ENCODE measurements at places on chromosomes 1 and 21. TPM values are rescaled to one million over a fixed set of nuclear protein-coding genes. Genes with fewer than 3 reads are reported as not detected.

DNA sequence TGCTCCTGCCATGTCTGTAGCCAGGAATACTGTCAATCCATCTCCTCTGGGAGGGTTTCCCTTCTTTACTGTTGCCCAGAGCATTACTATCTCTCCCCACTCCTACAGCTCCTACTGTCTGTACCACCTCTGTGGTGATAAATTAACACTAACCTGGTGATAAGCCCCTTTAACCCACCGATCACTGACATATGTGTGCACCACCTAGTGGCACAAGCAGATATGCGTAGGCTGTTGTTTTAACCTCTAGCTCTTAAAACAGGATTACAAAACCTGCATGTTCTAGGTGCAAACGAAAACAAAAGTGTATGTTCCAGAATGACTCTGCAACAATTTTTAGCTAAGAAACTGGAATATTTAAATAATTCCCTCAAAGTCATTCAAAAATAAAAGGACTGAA lies 93.9 kb upstream of the BEND5 start:
- peak; percentile 9 for DNase-seq

The MTARC2 gene
- polyA plus RNA-seq: 45.3 TPM

- peak; percentile 77 for DNase-seq
Observed at GRCh38 chr1:10474613-10475507, at the start of gene PEX14. Gene PEX14 (plus strand): TSS chr1:10474950. CDS start chr1:10474967, 17 bp downstream.

GRCh38 chr1:209569455-209570207 lies 13.9 kb upstream of the CAMK1G start:
- DNase-seq: peak; percentile 68

DNA sequence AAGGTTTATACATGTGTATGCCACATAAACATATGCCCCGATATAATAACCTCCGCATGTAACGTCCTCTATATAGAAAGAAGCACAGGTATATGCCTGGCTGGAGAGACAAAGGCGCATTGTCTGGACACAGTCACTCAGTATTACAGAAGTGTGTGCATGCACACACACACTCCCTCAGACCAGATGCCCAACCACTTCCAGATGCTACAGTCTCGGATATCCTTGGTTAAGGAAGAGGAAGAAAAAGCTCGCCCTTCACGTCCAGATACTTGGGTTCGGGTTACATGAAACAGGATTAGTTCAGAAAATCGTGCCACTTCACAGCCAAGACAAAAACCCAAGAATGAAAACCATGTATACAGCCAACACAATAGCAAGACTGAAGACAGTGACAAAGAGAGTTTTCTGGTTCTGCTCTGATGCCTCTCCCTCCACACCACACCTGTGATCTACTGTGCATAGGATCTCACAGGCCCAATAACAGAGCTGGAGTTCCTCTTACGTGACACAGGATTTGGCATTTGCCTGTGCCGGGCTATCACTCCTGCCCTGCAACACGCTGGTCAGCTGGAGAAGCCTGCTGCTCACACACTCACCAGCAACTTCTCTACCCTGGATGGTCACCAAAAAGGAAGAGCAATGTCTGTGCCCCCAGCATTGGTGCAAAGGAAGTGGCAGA lies 75.0 kb downstream of the SSBP3 start:
- no peak for DNase-seq

GRCh38 chr1:116538544-116538943 lies 32.3 kb downstream of the CD58 start:
- no peak for DNase-seq

- no peak for DNase-seq
Observed at GRCh38 chr1:240126821-240127220, 35.1 kb downstream of the FMN2 start.

DNA sequence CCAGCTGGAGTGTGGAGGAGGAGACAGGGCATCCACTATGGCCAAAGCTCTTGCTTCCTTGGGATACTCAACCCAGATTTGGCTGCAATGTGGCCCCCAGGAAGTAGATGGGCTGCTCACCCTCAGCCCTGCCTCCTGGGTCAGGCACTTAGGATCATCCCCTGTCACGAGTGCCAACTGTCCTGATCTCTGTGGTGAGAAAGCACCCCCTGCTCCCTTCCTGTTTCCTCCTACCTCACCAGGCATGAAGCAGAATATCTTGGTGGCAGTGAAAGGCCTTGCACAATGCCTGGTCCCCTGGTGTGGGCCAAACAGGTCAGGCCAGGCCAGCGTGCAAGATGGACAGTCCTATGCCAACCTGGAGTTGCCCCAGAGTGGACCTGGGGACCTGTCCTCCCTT lies 211.7 kb downstream of the GRIK3 start:
- DNase-seq: no peak

DNA sequence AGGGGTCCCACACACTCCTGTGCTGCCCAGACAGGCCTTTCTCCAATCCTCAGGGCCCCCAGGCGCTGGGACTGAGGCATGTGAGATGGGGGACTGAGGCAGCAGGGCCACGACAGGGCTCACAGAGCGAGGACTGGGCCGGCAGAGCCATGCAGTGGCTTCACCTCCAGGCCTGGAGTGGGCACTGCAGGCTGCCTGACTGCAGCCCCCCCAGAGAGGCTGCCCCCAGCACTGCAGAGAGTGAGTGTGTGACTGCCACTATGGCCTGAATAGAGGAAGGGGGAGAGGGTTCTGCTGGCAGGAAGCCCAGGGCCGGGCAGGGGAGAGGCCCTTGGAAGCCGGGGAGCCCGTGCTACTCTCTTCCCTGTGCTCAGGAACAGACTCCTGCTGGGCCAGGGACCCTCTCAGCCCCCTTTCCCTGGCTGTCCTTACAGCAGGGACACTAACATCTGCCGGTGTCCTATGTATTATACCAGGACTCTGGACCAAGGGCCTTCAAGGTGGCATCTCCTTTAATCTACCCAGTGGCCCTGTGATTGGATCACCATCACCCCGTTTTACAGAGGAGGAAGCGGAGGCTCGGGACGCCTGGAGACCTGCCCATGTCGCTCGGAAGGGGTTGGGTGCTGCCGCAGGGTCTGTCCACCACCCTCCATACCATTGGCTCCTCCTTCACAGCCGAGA lies 20.2 kb upstream of the PLEKHG5 start:
- no peak for DNase-seq

DNA sequence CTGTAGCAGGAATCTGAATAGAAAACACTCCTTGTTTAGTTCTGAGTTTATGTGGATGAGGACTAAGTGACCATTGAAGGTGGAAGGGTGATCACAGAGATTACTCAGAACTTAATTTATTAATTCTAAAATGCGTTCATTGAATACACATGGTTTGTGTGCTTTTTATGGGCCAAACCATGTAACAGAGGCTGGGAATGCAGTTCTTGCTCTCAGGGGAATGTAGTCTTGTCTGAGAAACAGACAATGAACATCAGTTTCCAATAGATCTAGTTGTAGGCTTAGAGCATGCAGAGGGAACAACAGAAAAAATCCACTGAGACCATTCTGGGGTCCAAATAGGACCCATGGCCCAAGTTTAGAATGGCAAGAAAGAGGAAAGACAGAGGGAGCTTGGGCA lies 46.1 kb downstream of the ITSN1 start:
- no peak for DNase-seq

DNA sequence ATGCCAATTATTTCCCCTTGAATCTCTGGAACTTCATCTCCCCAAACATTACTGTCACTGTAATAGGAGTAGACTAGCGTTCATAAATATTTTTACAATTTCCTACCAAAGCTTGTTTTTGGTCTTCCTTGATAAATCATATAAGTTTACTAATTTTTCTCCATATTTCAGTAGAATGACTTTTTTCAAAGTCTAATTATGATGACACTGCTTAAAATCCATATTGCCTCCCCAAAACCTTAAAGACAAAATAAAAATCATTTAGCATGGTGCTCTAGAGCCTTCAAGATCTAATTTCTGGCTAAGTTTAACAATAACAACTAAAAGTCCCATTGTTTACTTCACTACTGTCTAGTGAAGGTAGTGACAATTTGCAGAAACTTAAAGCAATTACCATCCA lies 474.2 kb upstream of the CHRM3 start:
- no peak for DNase-seq

DNA sequence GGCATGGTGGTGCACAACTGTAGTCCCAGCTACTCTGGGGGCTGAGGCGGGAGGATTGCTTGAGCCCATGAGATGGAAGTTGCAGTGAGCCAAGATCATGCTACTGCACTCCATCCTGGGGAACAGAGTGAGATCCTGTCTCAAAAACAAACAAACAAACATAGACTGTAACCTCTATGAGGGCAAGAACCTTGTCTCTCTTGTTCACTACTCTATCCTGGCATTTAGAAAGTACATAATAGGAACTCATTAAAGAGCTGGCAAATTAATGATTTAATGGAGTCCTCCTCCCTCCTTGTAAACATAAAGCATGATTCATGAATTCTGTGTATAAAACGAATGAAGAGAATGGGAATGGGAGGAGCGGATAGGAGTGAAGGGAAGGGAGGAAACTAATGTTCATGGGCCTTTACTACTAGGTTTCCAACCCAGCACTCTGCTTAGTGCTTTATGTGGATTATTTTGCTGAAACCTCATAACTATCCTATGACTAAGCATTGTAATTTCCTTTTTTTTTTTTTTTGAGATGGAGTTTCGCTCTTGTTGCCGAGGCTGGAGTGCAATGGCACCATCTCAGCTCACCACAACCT lies 8.6 kb downstream of the LMOD1 start:
- no peak for DNase-seq

The SYT14 gene
- 0.41 TPM for polyA plus RNA-seq

GRCh38 chr1:88634538-88634937 lies 49.5 kb upstream of the PKN2 start:
- DNase-seq: no peak

The OR2L8 gene
- polyA plus RNA-seq: not detected

The ICOSLG gene
- polyA plus RNA-seq: 6.7 TPM

The TMEM54 gene
- polyA plus RNA-seq: 8.9 TPM

- DNase-seq: no peak
Observed at GRCh38 chr1:212450331-212450881, 17.7 kb downstream of the NENF start.

DNA sequence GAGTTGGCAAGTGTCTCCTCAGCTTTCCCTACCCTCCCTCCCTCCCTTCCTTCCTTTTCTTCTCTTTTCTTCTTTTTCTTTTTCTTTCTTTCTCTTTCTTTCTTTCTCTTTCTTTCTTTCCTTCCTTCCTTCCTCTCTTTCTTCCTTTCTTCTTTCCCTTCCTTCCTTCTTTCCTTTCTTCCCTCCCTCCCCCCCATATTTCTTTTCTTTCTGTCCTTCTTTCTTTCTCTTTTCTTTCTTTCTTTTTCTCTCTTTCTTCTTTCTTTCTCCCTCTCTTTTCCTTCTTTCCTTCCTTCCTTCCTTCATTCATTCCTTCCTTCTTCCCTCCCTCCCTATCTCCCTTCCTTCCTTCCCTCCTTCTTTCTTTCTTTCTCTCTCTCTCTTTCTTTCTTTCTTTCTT lies 18.6 kb upstream of the TTC22 start:
- DNase-seq: no peak

- no peak for DNase-seq
Observed at GRCh38 chr1:58465825-58466629, 80.5 kb downstream of the OMA1 start.

DNA sequence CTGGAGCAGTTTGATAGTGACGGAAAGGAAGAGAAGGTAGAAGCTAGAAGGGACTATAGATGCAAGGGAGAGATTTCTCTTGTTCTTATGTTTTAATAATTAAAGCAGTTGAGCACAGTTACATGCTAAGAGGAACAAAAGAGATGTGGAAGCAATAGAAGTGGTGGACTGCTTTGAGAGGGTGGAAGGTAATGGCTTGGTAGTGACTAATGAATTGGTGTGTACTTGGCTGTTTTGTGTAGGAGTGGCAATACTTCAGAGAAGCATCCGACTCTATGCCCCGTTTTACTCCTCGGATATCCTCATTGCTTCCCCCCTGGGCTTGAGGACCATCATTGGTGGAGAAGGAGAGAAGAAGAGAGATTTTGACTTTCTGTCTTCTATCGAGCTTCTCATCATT lies 12.8 kb downstream of the UTP25 start:
- DNase-seq: no peak

GRCh38 chr1:212255705-212256307 lies 29.4 kb upstream of the PPP2R5A start:
- no peak for DNase-seq

DNA sequence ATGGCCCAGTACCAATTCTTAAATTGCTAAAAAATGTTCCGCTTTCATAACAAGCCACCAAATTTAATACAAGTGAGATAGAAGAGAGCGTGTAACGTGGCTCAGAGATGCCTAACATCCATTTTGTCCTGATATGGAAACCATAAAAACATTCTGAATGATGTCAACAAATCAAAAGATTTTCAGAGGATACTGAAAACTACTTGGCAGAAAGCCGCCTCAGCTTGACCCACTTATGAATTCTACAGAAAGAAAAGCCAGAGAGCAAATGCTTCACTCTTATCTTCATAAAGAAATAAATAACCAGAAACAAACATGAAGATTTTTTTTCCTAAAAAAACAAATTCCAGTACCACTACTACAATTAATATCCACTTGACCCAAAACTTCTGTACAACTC lies 41.2 kb downstream of the OMA1 start:
- DNase-seq: no peak

The TRIM45 gene
- polyA plus RNA-seq: 28.2 TPM

DNA sequence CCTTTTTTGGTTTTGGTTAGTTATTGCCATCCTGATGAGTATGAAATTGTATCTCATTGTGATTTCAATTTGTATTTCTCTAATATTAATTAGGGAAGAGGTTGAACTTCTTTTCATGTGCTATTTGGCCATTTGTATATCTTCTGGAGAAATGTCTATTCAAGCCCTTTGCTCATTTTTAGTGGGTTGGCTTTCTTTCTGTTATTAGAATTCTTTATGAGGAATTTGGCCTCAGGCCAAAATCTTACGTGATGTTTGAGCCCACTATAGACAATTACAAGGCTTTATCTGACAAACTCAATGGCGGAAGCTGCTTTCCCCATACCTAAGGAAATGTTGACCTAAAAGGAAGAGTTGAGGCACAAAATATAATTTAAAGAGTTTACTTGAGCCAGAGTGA lies 32.9 kb downstream of the IVNS1ABP start:
- DNase-seq: no peak

- DNase-seq: no peak
Observed at GRCh38 chr1:171787686-171788480, 6.4 kb downstream of the METTL13 start.

The ZYG11A gene
- polyA plus RNA-seq: 0.16 TPM

- no peak for DNase-seq
Observed at GRCh38 chr1:60394436-60394835, 320.9 kb upstream of the C1orf87 start.

The CTSE gene
- polyA plus RNA-seq: 0.58 TPM

DNA sequence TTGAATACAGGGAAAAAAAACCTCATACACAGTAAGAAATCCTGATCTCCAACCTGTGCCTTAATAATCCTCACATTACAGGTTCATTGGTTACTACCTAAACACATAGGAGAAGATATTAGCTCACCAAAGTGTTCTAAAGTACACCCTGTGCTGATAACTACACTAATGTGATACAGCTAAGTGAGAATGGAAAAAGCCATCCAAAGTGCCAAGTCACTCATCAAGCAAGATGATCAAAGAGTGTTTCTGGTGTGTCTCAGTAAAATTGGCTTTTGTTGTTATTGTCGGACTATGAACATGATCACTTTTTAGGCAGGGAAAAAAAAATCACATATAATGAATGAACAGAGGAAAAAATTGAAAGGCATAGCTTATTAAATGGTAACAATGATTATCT lies 31.4 kb downstream of the EPS15 start:
- DNase-seq: no peak

All from left renal cortex interstitium (tissue), 4 donors.